ENCODE measurements at places on chromosomes 1 and 21.
A peak's percentile ranks its signal among the peaks of the same experiment; 100 is the strongest.

GRCh38 chr1:16905868-16906702, 10.3 kb downstream of the RNU1-2 start:
- no peak for DNase-seq

- no peak for DNase-seq
These were observed 43.7 kb downstream of the TRIT1 start for GRCh38 chr1:39839651-39840050.

DNA sequence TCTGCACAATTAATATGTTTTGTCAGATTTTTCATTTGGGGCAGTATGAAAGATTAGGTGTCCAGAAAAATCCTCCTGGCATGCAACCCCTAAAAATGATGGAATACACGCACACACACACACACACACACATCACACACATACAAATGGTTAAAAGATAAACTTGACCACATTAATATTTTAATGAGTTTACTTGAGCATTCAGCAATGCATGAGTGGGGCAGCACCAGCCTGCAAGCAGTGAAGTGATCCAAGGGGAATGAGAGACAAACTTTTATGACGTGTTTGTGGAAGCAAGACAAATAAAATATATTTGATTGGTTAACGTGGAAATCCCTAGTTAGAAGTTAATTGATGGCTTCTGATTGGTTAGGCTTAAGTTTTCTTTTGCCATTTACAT, 29.1 kb upstream of the SOAT1 start:
- no peak for DNase-seq

DNA sequence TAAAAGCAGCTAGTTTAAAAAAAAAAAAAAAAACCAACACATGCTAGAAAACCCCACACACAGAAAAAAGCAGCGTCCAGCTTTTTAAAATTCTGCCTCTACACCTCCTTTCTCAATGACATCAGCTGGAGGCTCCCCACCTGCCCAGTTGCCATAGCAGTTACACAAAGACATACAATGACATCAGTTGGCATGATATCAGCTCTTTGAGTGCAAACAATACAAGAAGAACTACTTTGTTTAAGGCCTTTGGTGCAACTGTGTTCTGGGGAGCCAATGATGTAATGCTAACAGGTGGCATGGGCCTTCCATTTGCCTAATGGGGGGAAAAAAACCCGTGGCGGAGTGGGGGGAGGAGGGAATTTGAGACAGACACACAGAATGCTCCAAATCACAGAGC, 32.9 kb downstream of the DUSP10 start:
- DNase-seq, result no peak

GRCh38 chr1:66370462-66370971, 163.4 kb upstream of the SGIP1 start:
- DNase-seq, result no peak

- no peak for DNase-seq
These were observed 477.5 kb downstream of the NUF2 start for GRCh38 chr1:163799190-163799805.

DNA sequence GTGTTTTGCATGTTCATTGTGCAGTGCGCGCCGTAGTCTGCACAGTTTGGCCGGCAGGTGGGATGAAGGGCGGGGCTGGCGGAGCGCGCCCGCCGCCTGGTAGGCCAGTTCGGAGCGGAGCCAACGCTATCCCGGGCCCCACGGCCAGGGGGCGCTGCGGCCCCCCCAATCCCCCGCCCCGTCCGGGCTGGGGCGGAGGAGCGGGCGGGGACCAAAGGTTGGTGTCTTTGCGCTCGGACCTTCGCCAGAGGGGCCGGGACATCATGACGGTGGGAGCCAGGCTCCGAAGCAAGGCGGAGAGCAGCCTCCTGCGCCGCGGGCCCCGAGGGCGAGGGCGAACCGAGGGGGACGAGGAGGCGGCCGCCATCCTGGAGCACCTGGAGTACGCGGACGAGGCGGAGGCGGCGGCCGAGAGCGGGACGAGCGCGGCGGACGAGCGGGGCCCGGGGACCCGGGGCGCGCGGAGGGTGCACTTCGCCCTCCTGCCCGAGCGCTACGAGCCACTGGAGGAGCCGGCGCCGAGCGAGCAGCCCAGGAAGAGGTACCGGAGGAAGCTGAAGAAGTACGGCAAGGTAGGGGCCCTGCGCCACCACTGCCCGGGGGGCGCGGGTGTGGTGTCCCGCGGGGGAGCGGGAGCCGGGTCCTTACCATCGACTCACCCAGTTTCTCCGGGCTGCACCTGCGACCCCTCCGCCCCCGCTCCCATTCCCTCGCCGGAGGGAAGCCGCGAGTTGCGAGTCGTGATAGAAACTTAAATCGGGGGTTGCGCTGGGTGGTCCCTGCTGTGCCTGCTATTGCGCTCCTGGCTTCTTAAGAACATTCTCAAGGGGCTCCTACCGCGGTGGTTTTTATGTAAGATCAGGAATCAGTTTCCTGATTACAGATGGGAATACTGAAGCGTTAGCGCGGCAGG, at the start of gene C1orf115:
TSS of gene C1orf115 (plus strand) at position 224 of the 913 bp plus-strand sequence. CDS start at position 264, 40 bp downstream.
- DNase-seq, result peak; percentile 70

DNA sequence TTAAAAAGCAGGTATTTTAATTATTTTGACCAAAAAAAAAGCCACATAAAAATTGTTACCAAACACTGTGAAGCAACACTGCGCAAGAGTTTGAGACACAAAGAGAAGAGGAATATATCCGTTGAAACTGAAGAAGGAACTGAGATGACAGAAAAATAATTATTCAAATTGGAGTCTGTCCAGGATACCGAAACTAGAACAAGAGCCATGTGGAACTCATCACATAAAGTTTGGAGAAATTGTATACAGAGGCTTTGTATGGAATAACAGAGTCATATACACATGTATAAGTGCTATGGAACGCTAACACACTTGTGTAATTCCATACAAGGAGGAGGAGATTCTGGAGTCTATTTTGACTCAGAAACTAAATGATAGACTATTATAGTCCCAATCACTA, 675.1 kb upstream of the ADGRL2 start:
- peak; percentile 62 for DNase-seq

DNA sequence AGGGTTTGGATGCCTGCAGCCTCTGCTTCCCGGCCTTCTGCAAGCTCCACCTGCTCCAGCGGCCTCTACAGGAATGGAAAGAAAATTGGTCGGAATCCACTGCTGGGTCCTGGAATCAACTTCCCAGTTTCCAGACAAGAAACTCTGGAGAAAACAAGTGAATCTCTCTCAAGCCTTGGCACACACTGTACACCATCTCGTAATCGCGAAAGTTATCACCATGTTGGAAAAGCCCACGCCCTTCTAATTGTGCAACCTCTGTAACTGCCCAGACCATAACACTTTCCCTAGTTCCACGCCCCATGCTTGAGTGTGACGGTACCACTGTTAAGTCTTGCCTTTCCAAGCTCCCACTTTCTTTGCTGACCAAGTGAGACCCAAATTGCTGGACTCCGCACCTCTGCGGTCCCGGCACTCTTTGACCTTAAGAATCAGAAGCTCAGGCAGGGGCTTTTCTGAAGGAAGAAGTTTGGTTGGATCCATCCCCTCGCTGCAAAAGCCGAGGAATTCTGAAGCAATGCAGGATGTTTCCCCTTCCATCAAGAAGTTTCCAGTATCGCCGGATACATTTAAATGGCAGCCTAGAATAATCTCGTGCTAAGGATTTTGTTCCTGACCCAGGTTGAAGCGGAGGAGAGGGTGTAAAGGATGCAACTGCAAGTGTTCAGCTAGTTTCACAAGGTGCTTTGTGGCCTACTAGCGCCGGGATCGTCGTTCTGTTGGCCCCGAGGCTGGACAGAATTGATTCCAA, 6.2 kb downstream of the NR5A2 start:
- DNase-seq, result no peak

DNA sequence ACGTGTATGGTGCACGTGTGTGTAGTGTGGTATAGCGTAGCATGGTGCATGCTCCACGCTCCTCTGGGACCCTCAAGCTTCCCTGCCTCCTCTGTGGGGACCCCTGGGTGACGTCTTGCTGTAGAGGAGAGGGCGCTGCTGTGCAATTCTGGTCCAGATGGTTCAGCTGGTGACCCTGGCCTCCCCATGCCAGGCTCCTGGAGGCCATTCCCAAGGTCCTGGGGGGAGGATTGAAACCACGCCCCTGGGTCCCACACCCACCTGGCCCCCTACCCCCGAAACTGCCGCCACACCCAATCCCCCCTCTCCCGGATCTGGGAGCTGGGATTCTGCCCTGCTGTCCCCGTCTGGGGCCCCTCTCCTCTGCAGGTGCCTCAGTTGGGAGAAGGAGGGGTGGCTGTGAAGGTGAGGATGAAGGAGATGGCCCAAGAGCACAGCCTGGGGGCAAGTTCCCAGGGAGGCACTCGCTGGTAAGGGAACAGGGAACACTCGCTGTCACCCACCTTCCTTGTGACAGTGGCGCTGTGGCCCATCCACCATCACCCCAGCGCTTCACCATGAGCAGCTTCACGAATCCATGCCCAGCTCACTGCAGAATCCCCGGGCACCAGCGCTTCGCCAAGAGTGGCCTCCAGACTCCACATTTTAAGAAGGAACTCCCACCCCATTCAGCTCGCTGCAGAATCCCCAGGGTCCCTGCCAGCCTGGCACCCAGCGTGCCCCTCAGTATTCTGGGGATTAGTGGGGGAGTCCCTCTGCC, 38.0 kb downstream of the WDR4 start:
- no peak for DNase-seq

- DNase-seq, result no peak
These were observed 64.2 kb downstream of the ACOT7 start for GRCh38 chr1:6329396-6329795.

GRCh38 chr1:9009438-9010370, 16.5 kb downstream of the SLC2A7 start:
- no peak for DNase-seq

GRCh38 chr1:17755120-17755519, at the start of gene ACTL8:
ACTL8 (plus strand) TSS chr1:17755333; CDS start chr1:17823009, 67,676 bp downstream.
- DNase-seq, result no peak

DNA sequence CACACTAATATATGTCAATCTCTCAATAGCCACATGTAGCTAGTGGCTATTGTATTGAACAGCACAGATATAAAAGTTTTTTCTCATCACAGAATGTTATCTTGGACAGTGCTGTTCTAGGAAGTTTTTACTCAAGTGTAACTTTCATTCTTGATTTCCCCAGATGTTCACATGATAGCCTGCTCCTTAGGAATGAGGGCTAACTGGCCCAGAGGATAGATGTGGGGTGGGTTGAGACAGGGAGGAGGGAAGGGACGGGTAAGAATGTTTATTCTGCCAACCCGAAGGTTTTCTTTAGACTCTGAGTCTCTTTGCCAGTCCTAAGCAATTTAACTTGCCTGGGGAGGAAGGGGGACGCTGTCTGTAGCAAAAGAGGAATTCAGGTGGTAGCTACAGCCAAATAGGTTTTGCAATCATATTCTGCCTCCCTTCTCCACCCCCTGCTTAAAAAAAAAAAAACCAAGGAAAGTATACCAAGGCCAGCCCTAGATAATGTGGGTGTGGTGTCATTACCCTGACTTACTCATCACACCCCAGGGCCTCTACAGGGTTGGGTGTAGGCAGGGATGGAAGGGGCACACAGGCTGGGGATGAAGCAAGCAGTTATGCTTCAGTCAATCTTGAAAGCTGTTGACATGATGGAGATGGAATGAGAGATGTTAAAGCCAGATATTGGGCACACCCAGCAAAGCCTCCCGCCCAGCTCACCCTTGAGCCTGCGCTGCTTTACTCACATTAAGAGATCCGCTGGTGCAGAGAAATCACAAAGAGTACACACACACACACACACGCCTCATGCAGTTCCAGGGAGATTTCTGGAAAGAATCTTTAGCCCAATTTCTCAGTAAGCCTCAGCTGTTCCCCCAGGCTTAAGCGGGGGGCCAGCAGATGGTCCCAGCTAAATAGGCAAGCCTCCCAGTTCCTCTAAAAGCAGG, 59.9 kb downstream of the PLXNA2 start:
- DNase-seq, result peak; percentile 98

DNA sequence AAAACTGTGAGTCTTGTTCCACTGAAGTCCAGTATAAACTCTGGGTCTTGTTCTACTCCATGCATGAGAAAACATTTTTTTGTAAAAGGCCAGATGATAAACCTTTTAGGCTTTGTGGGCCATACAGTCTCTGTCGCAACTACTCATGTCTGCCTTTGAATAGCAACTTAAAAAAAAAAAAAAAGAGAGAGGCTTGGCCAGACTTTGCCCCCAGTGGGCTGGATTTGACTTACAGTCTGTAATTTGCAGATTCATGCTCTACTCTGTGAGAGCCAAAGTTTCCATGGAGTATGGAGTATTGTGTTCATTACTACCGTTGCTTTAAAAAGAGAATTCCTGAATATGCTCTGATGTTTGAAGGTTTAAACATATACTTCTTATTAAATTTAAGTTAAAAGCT, 654.9 kb upstream of the PKN2 start:
- no peak for DNase-seq

GRCh38 chr1:43934101-43934985, 742 bp downstream of the ARTN start:
- DNase-seq, result peak; percentile 82

- peak; percentile 39 for DNase-seq
These were observed 912.6 kb downstream of the TTLL7 start for GRCh38 chr1:83086346-83086745.

GRCh38 chr1:112255080-112255479, 140.9 kb upstream of the CTTNBP2NL start:
- DNase-seq, result no peak

DNA sequence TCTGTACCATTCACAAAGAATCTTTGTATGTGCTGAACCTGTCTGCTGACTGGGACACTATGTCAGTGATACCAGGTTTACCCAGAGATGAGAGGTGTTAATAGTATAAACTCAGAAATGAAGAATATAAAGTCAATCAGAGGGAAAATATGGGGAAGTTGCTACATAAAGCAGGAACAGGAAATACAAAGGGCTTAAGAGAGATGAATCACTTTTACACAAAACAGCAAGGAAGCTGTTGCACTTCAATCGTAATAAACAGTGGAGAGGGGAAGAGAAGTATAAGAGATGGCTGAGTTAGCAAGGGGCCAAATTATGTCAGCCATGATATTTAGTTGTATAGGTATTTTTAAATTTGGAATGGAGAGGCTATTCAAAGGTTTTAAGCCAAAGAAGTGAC, 890.2 kb upstream of the NCAM2 start:
- DNase-seq, result no peak
